Calu3 (cell line): ENCODE measurements at places on chromosomes 1 and 21. TPM values are rescaled to one million over a fixed set of nuclear protein-coding genes. Genes with fewer than 3 reads are reported as not detected.

- DNase-seq: peak; percentile 6
These were observed 573 bp downstream of the PSMG1 start for GRCh38 chr21:39182484-39183271.

DNA sequence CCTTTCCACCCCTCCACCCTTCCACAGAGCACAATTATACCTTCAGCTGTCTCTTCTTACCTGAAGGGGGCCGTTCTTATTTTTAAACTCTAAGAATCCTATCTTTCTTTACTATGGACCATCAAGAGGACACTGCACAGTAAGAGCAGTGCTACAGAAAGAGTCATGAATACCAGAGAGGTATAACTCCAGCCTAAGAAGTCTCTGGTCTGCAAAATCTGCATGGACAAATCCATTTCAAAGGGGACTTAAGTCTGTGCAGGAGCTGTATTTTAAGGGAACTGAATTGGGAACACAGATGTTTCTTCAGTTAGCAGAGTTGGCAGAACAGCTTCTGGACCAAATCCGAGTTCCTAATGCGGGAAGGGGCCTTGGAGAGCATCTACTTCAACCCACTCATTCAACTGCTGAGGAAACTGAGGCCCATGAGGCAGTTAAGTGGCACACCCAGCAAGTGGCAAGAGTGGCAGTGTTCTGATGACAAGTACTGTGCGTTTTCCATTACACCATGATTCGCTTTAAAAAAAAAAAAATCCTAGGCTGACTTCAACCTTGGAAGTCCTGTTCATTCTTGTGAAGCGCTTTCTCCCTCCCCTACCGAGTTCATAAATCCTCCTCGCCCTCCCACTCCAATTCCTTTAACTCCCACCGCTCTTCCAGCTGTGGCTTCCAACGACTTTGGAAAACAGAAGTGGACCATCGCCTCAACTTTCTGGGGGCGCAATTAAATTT lies 1.8 kb downstream of the PLPP3 start:
- no peak for DNase-seq

DNA sequence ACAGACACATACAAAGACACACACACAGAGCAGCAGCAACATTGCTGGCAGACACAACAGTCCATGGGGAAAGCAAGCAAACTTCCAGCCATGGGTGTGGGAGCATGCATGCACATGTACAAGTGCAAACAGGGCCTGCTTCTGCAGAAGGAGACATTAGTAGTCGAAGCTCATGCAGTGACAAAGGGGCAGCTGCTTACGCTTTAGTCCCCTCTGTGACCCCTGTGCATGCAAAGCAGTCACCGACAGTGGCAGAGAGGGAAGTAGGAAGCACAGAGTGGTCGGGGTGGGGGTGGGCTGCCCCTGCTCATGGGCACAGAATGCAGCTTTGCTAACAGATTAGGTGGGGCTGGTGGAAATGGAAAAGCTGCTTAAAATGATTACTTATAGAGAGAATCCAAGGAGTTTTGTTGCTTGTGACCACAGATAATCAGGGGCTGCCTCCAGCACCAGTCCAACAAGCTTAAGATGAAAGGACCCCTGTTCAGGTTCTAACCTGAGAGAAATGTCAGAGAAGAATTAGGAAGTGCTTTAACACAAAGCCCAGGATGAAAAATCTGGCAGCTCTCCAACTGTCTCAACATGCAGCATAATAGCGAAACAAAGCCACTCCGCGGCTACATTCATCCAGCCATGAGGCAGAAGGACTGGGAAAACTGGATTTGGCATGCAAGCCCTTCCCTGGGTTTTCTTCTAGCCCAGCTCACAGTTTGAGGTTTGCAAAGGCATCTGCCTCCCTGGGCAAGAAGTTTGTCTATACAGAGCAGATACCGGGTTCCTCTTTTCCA lies 378.9 kb downstream of the KCNH1 start:
- no peak for DNase-seq

DNA sequence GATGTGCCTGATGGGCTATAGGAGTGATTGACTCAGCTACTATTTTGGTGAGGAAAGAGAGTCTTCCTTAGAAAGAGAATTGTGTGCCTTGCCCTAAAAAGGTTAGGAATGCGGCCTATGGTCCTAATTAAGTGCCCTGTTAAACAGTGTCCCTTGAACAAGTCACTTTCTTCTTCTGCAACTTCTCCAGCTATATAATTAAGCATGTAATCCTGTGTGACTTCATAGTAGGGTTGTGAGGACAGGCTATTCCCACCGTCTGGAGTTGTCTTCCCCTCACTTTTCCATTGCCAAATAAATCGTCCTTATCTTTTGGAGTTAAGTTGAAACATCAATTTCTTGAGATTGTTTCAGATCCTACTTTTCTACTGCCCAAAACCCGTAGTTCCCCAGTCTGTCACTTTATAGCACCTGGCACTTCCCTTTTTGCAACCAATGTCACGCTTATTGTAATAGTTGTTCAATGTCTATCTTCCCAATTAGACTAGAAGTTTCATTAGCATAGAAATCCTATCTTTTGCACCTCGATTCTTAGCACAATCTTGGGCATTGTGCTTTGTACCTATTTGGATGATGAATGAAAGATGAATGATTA lies 27.6 kb upstream of the SLC16A1 start:
- no peak for DNase-seq

TMEM200B gene
- 0.15 TPM in 1 of 2 replicates, not detected in the other for total RNA-seq

ANKRD34A gene
- 0.19 and 0.27 TPM in 2 replicates for total RNA-seq
